Epithelial cell of proximal tubule (primary cell): ENCODE measurements at places on chromosomes 16 and 17. TPM values are rescaled to one million over a fixed set of nuclear protein-coding genes. Genes with fewer than 3 reads are reported as not detected.

Gene KRT33B
- total RNA-seq = 0.29 TPM in 2 replicates

Gene KRT24
- not detected in 2 replicates for total RNA-seq

Gene PLK1
- 92.5 and 150 TPM in 2 replicates for total RNA-seq

Gene SRL
- total RNA-seq = not detected in 2 replicates

Gene CES1
- total RNA-seq = not detected in 2 replicates

Gene SPATA22
- 0.07 TPM in 1 of 2 replicates, not detected in the other for total RNA-seq

Gene HAP1
- 0.06 and 0.14 TPM in 2 replicates for total RNA-seq

DNA sequence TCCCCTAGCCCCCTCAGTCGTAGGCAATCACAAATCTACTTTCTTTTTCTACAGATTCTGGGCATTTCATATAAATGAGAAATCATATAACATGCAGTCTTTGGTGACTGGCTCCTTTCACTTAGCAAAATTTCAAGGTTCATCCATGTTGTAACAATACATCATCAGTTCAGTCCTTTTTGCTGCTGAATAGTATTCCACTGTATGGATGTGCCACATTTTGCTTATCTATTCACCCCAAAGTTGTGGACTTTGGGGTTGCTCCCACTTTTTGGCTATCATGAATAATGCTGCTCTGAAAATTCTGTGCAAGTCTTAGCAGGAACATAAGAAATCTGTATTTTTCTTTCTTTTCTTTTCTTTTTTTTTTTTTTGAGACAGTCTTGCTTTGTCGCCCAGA, 39.0 kb downstream of the MRM1 start:
- DNase-seq = no peak

DNA sequence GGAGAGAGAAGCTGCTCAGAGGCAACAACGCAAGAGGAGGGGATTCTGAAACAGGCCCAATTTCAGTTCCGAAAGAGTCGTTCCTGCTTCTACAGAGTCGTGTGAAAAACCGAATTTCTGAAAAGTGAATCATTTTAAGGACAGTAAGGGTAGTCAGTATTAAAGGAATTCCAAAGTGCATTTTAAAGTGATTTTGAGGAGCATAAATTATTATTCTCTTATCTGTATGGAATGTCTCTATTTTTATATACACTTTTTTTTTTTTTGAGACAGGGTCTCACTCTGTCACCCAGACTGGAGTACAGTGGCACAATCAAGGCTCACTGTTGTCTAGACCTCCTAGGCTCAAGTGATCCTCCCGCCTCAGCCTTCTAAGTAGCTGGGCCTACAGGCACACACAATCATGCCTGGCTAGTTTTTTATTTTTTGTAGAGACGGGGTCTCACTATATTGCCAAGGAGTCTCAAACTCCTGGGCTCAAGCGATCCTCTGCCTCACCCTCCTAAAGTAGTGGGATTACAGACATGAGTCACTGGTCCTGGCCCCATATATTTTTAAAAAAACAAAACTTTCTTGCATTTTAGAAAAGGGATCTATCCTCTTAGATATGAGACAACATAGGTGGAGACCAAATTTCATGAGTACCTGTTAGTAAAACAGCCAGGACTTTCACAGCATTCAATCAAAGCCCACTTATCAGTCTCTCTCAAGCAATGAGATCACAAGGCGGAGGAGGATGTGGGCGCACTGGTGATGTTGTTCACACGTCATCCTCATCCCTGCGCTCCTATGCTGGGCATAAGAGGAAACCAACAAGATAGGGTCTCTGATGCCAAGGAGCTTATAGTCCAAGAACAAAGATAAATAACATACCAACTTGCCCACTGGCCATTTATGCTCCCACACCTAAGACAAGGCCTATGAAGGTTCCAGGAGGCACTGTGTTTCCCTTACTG, 53.2 kb downstream of the SMG6 start:
- DNase-seq = no peak

DNA sequence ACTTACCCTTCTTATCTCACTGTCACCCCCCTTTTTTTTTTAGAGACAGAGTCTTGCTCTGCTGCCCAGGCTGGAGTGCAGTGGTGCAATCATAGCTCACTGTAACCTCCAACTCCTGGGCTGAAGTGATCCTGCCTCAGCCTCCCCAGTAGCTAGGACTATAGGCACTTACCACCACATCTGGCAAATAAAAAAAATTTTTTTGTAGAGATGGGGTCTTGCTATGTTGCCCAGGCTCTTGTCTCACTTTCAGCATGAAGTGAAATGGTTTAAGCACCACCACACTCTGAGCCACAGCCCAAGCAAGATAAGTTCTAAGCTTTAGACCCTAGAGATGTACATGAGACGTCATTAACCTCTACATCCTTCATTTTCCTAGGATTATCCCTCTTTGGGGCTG, 34.5 kb upstream of the EFCAB13 start:
- DNase-seq = no peak

GRCh38 chr17:28878981-28879380, 18.6 kb downstream of the FLOT2 start:
- no peak for DNase-seq

- no peak for DNase-seq
These were observed 4.0 kb downstream of the C1QBP start for GRCh38 chr17:5434984-5435383.

DNA sequence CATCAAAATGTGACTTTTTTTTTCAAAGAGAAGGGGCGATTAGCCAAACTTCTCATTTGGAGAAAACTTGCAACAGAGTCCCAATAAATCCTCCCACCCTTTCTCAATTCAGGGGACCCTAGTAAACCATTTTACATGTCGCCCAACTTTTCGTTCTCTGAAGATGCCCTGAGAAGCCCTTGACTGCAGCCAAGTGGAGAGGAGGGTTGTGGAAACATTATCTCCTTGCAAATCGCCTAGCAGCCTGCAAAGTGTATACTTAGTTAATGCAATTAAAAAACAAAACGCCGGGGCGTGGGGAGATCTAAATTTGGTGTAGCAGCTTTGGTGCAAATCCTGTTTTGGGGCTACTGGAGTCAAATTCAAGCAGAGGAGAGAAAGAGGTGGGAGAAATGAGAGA, 1.2 kb upstream of the SHISA9 start:
- DNase-seq = no peak

- DNase-seq = no peak
These were observed 13.5 kb downstream of the NME3 start for GRCh38 chr16:1757714-1758461.

GRCh38 chr16:8346294-8346693, 244.0 kb downstream of the TMEM114 start:
- no peak for DNase-seq

- DNase-seq = no peak
These were observed 356.2 kb downstream of the SEC14L1 start for GRCh38 chr17:77496831-77497577.

- no peak for DNase-seq
These were observed 14.4 kb upstream of the FAAP100 start for GRCh38 chr17:81566461-81567126.

DNA sequence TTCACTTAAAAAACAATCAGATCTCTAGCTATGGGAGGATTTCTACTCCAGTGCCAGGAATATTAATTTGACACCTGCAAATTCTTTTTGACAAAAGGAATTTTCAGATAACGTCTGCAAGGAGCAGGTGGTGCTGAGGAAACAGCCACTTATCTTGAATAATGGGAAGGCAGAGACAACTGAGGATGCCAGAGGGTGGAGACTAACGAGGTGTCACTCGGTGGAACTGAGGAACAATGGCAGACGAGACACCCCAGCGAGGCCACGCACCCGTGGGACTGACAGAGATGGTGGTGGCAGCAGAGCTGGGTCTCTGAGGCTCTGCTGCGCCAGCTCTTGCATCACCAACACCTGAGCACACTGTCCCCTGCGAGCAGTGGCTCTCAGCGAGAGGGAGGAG, 42.2 kb downstream of the VAC14 start:
- DNase-seq = no peak

GRCh38 chr17:57772774-57773173, 27.7 kb upstream of the CCDC182 start:
- DNase-seq = no peak

- DNase-seq = no peak
These were observed 405.6 kb downstream of the PMP22 start for GRCh38 chr17:14859542-14859941.

DNA sequence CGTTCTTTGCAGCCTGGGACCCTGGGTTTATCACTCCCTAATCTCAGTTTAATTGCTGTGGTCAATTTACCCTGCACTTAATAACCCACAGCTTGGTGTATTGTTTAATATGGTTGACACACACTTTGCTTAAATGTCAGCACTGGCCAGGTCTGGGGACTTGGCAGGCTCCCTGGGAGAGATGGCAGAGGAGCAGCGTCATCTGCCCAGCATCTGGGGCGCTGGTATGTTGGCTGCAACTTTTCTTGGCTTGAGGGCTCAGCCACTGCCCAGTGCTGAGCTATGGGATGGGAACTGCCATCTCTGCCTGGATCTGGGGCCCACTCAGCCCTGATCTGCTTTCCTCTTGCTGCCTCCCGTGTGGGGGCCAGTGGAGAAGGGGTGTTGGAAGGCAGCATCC, 115.7 kb upstream of the IRX3 start:
- DNase-seq = no peak

DNA sequence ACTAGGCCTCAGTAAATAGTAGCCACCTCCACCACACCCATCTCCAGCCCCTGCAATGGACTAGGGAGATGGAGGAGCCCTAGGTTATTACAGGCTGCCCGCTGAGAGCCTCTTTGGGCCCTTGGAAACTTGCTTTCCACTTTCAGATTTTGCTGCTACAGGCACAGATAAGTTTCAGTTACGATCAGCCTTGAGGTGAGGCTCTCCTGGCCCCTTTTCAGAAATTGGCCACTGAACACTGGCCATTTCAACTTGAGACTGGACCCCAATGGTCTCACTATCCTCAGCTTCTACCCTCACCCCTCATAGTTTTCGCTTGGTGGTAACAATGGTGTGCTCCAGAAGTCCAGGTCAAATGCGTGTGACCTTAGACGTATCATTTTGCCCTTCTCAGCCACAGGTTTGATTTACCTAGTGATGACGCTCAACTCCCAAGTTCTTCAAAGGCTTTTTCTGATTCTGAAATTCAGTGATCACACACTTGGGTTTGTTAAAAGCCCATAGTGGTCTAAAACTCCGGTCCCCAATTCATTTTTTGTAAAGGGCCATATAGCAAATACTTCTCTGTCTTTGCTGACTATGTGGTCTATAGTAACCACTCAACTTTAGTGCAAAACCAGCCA, 1.0 kb downstream of the PMM2 start:
- no peak for DNase-seq

- DNase-seq = no peak
These were observed 6.4 kb upstream of the ATP2A3 start for GRCh38 chr17:3970668-3971067.

DNA sequence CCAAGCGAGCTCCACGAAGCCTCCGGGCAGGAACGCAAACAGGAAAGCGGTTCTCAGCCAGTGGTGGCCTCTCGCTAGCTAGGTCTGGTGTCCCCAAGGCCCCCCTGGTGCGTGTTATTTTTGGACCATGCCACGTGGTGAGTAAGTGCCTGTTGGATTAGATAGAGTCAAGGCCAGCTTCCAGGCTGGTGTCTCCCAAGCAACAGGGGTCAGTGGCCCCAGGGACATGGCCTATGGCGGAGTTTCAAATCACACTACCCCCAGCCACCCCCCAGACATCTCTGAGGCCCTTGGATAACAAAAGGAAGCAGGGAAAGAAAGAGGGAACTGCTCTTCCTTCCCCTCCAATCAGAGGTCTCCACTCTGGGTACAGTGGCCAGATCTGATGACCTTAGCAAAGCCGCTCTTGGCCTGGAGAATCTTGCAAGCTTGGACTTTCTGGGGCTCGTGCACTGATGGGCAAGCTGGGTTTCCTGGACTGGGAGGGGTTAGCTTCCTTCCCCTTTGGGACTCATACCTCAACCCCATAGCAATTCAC, 58.2 kb downstream of the MAF start:
- DNase-seq = no peak

- DNase-seq = no peak
These were observed 39.2 kb upstream of the IRF8 start for GRCh38 chr16:85859818-85860125.

GRCh38 chr16:30829130-30830071, 42.4 kb upstream of the ZNF629 start:
- no peak for DNase-seq

- no peak for DNase-seq
These were observed 42.5 kb downstream of the ARHGAP17 start for GRCh38 chr16:24972608-24973220.

DNA sequence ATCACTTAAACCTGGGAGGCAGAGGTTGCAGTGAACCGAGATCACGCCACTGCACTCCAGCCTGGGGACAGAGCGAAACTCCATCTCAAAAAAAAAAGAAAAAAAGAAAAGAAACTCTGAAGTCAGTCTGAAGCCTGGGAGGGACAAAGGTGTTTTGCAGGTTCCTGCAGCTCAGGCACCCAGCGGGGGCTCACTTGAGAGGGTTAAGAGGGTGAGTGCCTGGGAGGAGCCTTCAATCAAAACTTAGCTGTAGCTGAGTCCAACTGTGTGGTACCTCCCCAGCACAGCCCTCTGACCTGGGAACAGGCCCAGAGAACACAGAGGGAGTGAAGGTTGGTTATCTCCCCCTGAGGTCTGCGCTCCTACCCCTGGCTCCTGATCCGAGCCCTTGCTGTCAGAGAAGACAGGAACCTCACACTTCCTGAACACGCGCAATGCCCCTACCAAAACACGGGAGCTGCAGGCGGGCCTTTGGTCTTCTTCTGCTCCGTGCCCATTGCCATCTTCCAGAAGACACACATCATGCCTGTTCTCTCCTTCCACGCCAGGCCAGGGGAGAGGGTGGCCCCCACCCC, 20.4 kb upstream of the ZC3H18 start:
- DNase-seq = no peak

DNA sequence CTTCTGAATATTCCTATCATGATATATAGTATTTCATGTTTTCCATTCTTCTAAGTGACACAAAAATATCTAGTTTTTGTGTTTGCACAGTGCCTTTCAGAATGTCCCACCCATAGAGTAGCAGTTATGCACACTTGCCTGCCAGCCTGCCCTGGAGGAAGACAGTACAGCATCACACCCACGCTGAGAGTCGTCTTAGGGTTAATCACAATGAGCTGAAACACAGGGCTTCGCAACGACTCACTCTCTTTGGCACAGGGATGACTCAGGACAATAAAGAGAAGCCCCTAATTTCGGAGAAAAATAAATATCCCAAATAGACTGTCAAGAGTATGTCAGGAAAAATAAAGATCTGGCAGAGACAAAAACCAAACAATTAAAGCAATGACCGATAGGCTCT, 11.6 kb upstream of the NDUFAB1 start:
- no peak for DNase-seq

- DNase-seq = peak; percentile 43
These were observed 147.6 kb upstream of the HLF start for GRCh38 chr17:55117164-55117563.

DNA sequence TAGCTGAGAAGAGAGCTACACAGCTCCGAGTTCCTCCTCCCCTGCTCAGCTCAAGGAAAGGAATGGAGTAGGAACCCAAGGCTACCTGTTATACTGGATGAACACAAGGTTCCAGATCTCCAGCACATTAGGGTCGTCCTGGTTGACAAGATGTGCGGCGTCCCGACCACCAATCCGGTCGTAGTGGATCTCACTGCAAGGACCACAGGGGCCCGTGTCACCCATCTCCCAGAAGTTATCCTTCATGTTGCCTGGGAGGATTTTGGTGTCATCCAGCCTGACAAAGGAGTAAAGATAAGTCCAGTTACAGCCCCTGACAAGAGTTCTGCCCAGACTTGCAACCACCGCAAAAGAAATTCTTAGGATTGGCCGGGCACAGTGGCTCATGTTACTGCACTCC, 17.6 kb downstream of the AARS1 start:
- no peak for DNase-seq
